Large intestine (tissue), 12 donors: ENCODE measurements at places on chromosomes 3 and 15.

- peak; percentile 64 for DNase-seq
Measured at GRCh38 chr3:2851835-2852234, 258.3 kb downstream of the IL5RA start.

GRCh38 chr3:77190374-77190773 lies 150.5 kb downstream of the ROBO2 start:
- no peak for DNase-seq

- DNase-seq: no peak
Measured at GRCh38 chr15:101043011-101043410, 123.9 kb downstream of the LRRK1 start.

DNA sequence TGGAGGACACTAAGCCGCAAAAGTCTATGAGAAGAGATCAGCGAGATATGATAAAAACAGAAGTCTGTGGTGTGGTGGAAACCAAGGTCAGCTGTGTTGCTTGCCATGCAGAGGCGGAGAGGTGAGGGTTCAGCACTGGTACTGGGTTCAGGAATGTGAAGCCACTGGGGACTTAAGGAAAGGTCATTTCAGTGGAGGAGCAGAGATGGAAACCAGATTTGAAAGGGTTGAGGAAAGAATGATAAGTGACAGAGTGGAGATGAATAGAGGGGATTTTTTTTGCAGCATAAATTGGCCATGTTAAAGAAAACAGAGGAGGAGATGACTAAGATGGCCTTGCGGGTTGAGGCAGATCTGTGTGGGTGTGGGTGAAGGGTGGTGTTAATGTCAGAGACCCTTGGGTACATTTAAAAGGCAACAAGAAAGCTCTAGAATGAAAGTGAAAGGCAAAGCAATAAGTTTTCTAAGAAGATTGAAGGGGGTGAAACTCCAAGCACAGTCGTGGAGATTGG lies 265.5 kb downstream of the ADAMTSL3 start:
- no peak for DNase-seq

- DNase-seq: no peak
Measured at GRCh38 chr15:66588537-66588936, 22.7 kb upstream of the LCTL start.

DNA sequence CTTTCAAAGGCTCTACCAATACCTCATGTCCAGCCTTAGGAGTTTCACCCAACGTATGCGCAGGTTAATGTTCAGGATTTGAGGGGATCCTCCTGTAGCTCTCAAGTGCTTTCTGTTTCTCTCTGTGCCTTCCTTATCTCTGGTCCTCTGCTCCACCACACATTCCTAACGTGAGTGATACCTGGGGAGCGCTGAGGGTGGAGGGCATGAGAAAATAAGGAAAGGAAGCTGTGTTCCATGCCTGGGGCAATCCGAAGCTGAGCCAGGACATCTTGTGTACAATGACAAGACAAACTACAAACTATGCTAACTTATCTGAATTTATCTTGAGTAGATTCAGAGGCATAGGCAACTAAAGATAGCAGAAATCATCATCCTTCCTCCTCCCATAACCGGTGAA lies 136.4 kb downstream of the SST start:
- no peak for DNase-seq

DNA sequence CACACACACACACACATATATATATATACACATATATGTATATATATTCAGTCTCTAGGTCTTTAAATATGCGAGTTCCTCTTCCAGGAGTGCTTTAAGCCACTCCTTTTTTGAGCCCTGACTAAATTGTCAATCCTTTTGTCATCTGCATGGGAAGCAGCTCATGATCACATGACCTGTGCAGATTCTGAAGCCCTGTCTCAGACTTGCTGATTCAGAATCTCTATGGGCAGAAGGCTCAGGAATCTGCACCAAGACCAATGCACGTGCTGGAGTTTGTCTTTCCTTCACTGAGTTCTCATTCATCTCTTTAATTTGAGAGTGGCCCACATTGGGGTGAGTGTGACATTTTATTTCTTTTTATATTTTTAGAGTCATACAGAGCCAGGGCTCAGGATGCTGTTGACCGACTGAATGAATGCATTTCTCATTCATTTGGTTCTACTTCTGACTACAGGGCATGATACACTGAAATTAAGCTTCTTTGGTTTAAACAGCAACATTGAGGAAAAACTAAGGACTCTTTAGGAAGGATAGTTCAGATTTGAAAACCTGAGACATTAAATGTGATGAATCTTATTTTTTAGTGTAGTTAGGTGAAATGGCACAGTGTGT lies 307.5 kb downstream of the EDEM1 start:
- DNase-seq: no peak

DNA sequence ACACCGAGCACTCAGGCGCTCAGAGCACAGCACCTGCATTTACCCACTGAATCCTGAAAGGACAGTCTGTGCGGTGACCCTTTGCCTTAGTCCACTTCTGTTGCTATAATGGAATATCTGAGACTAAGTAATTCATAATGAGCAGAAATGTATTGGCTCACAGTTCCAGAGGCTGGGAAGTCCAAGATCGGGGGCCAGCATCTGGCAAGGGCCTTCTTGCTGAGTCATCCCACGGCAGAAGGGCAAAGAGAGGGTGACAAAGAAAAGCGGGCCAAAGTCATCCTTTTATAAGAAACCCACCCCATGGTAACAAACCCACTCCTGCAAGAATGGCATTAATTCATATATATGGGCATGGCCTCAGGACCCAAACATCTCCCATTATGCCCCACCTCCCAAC lies 27.7 kb downstream of the POC1A start:
- no peak for DNase-seq

DNA sequence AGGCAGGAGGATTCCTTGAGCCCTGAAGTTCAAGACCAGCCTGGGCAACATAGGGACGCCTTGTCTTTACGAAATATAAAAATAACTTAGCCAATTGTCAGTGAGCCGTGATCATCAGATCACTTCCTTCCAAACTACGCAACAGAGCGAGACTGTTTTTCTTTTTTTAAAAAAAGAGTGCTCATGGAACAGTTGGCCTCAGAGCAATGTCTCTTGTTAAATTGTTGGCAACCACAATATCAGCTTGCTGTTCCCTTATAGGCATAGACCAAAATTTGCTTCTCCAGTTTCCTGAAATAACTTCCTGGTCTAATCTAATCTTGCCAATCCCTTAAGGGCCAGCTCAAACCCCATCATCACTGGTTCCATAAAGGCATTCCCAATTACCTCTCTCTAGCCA lies 93.3 kb upstream of the SLC4A7 start:
- DNase-seq: no peak

GRCh38 chr15:100252779-100253417 lies 88.9 kb downstream of the ADAMTS17 start:
- DNase-seq: no peak

GRCh38 chr3:101623656-101624055 lies 49.7 kb downstream of the PCNP start:
- DNase-seq: no peak

GRCh38 chr15:69489073-69489571 lies 36.5 kb downstream of the RPLP1 start:
- no peak for DNase-seq

- DNase-seq: no peak
Measured at GRCh38 chr15:64527263-64527984, 67.0 kb downstream of the ZNF609 start.

- no peak for DNase-seq
Measured at GRCh38 chr3:52175416-52176179, 21.4 kb upstream of the POC1A start.

- DNase-seq: no peak
Measured at GRCh38 chr3:169145540-169146178, 517.9 kb downstream of the MECOM start.

GRCh38 chr3:10371167-10371566 lies 50.3 kb upstream of the SEC13 start:
- DNase-seq: no peak

DNA sequence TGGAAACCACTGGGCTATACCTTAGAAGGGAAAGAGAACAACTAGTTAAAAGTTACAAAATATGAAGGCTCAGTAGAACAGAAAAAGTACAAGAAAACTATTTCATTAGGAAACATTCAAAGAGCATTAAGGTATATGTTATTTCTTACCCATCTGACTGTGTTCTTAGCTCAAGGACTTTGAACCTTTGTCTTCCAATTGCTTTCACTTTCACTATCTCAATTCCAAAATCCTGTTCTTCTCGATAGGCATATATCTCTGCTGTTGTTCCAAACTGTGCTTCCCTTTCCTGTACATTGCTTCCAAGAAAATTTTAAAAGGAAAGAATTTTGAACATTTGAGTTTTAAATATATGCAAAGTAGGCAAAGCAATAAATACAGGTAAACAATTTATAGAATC lies 6.9 kb downstream of the CRBN start:
- DNase-seq: no peak

DNA sequence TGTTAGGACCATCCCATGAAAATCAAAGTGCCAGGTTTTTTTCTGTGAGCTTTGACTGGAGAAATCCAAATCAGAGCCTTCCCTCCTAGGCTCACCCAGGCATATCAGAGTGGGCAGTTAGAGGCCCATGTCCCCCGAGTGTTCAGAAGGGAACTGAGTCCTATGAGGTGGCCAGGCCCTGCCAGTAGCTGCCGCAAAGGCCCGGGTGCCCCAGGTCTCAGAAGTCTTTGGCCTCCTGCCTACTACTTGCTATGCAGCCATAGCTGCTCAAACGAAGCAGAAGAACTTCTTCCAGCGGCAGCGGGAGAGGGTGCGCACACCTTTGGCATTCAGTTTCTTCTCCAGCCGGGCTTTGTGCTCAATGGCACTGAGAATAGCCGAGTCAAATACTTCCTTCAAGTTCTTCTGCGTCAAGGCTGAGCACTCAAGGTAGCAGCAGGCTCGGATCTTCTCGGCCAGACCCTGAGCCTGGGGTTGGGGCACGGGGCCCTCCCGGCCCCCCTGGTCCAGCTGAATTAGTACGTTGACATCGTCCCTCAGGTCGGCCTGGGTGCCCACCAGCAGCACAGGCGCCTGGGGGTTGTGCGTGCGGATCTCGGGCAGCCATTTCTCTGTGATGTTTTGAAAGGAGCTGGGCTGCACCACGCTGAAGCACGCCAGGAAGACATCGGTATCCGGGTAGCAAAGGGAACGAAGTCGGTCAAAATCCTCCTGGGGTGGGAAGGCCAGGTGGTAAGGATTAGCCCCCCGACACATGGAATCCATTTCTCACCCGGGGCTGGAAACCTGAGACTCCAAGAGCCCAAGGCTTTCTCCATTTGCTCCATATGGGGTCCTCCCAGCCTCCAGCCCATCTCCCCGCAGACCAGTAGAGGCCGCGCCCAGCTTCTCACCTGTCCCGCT lies 992 bp downstream of the RHOV start:
- no peak for DNase-seq

DNA sequence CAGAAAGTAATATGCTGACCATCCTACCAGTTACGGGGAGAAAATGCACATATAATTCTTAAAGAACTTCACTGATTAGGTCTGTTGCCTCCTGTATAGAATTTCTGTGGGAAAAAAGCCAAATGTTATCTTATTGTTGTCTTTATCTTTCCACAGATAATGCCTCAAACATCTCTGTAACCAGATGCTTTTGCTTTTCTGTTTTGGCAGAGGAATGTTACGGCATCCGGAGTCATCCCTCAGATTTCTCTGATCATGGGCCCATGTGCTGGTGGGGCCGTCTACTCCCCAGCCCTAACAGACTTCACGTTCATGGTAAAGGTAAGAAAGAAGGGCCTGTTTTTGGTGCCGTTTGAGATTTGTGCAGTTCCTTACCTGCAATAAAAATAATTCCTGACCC lies 33.5 kb downstream of the PCCB start:
- no peak for DNase-seq

DNA sequence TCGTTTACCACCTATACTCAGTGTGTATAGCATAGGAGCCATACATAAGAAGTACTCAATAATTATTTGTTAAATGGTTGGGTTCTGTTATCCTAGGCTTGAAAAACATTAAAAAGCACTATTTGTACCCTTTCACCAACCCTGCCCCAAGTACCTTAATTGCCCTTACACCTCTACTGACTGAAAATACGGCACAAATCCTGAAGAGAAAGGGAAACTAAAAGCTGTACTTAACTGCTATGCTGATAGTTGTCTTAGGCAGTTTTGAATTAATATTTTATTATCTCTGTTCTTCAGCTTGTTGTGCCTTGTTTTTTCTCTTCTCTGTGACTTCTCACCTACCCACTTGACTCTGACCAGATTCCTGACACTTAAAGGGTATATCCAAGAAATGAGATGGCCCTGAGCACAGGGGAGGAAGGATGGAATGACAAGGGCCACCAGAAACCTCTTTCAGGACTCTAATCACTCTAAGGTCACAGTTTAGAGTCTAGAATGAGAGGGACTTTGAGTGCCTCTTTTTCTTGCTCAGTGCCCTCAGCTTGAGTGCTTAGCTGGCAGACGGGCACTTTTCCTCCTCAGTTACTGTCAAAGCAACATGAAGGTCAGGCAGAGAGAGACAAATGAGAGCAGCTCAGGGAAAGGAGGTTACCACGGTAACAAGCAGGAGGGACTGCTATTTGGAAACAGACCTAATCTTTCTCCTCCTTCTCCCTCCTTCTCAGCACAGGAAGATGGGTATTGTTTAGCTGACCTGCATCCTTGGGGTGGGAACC lies 136.5 kb downstream of the ZNF609 start:
- peak; percentile 60 for DNase-seq

DNA sequence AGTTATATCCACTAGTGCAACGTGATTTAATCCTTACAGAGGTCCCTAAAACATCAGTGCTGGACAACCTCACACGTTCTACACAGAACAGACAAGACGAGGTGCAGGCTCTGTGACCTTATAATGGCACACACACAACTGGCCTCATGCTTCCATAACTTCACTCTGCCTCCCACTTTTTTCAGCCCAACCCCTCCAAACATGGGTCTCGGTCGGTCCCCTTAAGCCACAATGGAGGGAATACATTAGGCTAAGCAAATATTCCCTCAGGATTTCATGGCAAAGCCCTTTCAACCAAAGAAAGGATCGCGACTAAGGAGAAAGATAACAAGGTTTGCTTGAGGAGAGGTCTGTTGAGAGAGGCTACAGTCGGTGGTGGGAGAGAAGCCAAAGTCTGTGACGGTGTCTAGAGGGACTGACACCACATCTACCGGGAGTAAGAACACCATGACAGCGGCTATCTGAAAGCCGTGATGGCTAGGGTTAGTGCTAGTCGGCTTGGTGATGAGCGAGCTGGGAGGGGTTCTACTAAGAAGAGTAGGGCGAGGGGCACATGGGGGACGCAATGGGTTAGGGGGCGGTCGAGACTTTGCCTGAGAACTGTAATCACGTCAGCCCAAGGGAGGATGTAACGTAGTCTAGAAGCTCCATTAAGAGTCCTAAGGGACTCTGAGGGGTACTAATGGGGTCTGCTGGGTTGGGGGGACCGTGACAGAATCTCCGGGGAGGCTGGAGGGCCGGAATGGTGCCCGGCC lies 1.0 kb downstream of the MYO9A start:
- peak; percentile 60 for DNase-seq

GRCh38 chr3:53079147-53079546 lies 33.3 kb upstream of the SFMBT1 start:
- no peak for DNase-seq

- DNase-seq: peak; percentile 57
Measured at GRCh38 chr3:13951184-13951583, 71.3 kb upstream of the WNT7A start.

- no peak for DNase-seq
Measured at GRCh38 chr3:196712514-196713413, 587 bp downstream of the PIGX start.

DNA sequence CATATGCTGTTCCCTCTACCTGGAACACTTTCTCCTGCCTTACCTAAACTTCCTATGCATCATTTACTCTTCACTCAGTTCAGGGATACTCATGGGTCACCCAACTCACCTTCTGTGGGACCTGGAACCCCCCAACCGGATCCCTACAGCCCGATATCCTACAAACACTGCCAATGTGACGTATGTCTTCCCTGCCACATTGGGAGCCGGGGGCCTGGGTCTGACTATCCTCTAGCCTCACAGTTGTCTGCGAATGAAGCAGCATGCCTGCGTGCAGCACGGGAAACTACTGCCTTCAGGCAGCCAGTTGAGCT lies 405 bp downstream of the NPRL2 start:
- no peak for DNase-seq
